ENCODE measurements at places on chromosomes 12 and 14. TPM values are rescaled to one million over a fixed set of nuclear protein-coding genes. Genes with fewer than 3 reads are reported as not detected.
A peak's percentile ranks its signal among the peaks of the same experiment; 100 is the strongest.

- no peak for DNase-seq
These were observed 407.0 kb upstream of the MGAT4C start for GRCh38 chr12:86663173-86663572.

- DNase-seq, result peak; percentile 88
These were observed at the start of gene SDSL for GRCh38 chr12:113422030-113422885. SDSL (plus strand) TSS chr12:113422380; CDS start chr12:113427983, 5,603 bp downstream.

DNA sequence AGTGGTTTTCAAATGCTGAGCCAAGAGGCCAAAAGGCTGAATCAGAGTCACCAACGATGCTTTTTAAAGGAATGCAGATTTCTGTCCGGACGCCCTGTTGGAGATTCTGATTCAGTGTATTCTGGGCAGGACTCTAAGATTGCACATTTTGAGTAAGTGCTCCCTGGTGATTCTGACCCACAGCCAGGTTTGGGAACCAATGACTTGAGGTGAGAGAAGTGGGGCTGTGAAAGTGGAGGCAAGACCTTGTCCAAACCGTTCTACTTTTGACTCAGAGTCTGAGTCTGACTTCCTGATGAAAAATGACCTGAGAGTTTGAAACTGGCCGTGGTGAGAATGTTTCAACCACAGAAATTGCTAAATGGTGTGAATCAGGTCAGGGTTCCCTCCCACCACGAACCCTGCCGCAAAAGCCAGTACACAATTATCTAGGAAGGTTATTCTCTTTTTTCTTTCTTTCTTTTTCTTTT is 90.2 kb downstream of the NTN4 start:
- no peak for DNase-seq

RFX4 gene
- not detected for total RNA-seq

RCOR1 gene
- total RNA-seq, result 27.0 TPM

DAO gene
- 0.90 TPM for total RNA-seq

DNA sequence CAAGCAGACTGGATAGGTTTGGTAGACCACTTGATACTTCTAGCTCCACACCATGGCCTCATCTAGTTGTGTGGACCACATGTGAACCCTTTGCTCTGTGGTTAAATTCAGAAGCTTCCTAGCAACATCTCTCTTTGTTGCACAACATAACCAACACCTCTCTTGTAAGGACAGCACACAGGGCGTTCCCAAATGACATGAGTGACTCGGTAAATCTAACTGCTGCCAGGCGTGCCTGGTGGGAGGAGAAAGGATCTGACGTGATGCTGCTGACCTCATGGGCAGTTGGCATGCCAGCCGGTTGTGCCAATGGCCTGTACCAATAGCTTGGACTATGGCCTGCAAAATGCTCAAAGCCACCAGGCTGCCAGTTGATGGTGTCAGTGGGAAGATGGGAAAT is 93.8 kb downstream of the CPSF2 start:
- no peak for DNase-seq

TAS2R9 gene
- total RNA-seq, result not detected

DNA sequence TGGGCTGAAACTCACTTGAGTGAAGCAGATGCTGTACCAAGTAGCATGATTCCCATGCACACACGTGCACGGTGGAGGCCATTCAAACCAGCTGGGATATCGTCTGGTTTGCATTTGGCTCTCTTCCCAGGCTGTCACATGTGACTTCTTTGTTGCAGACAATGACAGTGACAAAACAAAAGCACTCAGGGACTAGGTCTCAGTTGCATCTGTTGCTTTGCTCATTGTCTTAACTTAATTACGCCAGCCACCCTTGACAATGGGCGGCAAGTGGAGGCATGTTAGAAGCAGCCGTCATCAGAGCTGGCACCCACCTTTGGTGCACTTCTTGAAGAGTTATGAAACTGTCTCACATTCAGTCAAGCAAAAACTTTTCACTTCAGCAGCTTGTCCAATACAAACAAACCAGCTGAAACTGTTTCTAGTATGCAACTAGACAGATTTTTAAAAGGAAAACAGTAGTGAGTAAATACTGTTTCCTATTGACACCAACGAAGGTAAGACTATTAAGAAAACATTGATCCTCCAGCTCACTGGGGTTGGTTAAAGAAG is 74.3 kb downstream of the IGF1 start:
- DNase-seq, result peak; percentile 29

GRCh38 chr12:5521456-5522325 is 89.8 kb downstream of the NTF3 start:
- no peak for DNase-seq

GRCh38 chr12:109264943-109265650 is 44.0 kb downstream of the FOXN4 start:
- no peak for DNase-seq

GRCh38 chr12:19533567-19533966 is 94.3 kb downstream of the AEBP2 start:
- DNase-seq, result no peak

Data from hepatocyte (in vitro differentiated cells).